ENCODE measurements at places on chromosomes 6 and 20.

DNA sequence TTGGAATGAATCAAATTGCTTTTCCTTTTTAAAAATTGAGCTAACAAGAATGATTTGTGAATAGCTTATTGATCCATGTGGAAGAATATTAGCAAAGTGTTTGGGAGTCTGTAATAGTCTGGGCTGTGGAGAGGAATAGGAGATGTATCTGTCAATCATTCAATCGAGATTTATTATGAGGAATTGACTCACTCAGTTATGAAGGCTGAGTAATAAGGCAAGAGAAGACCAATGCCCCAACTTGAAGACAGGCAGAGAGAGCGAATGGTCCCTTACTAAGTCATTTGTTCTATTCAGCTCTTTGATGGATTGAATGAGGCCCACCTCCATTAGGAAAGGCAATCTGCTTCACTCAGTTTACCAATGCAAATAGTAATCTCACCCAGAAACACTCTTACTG is 403.0 kb downstream of the CD83 start:
- DNase-seq: no peak

DNA sequence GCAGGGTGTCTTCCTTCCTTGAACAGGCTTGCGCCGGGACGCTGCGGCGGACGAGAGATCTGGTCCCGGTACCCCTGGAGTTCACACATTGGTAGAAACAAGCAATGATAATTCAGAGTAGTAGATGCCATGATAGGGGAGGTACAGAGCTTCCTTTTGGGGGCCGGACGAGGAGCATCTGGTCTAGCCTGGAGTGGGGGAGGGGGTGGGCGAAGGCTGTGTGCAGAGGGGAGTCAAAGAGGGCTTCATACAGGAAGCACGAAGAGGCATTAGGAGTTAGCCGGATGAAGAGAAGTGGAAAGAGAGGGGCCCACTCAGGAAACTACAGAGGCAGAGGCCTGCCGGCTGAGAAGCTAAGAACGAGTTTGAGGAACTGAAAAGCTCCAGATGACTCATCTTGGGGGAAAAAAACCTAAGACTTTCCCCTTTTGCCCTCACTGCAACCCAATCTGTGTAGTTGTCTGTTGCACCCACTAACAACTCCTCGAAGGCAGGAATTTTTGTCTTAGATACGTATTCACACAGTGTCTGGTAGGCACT is 611 bp downstream of the CNPY3 start:
- peak; percentile 72 for DNase-seq

- no peak for DNase-seq
Observed at GRCh38 chr20:1935696-1936366, 40.6 kb downstream of the SIRPA start.

GRCh38 chr20:17594443-17594842 is 24.6 kb downstream of the DSTN start:
- DNase-seq: no peak

GRCh38 chr20:44603327-44603726 is 20.9 kb downstream of the PKIG start:
- no peak for DNase-seq

- DNase-seq: peak; percentile 55
Observed at GRCh38 chr20:57630061-57630460, 9.8 kb upstream of the ZBP1 start.

DNA sequence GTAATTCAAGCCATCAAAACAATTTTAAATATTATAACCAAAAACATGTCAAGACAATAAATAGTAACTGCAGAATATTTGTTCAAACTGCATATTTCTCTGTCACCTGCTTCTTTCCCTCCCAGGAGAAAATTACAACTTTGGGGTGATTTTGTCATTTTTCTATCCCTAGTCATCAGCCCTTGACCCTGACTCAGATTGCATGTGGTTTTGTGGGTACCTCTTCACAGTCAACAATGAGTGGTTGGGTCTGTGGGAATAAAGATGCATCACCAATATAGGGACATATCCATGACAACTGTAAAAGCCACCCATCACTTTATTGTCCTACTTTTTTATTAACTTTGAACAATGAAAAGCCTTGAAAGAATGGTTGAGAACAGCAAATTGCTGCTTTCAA is 7.3 kb downstream of the COL10A1 start:
- no peak for DNase-seq

GRCh38 chr20:45293041-45294002 is 13.3 kb upstream of the RBPJL start:
- peak; percentile 71 for DNase-seq

DNA sequence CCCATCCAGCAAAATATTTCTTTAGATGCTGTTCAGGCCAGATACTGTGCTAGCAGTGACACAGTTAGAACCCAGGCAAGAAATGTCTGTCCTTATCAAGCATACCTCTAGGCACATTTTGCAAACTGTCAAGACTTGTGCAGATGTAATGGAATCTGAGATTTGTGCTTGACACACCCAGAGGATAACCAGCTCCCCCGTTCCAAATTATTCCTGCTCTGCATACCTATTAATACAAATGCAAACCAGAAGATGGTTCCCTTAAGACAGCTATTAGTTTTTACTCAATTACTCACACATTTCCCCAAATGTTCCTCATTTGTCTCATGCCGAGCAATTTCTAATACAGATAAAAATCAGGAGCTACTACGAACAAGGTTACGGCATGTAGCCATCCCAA is 40.4 kb downstream of the ATXN1 start:
- DNase-seq: no peak

GRCh38 chr20:25470045-25470444 is 62.6 kb downstream of the GINS1 start:
- DNase-seq: no peak

- DNase-seq: peak; percentile 64
Observed at GRCh38 chr20:38152621-38153221, 12.3 kb downstream of the TGM2 start.

GRCh38 chr20:56414842-56415765 is 3.0 kb downstream of the CASS4 start:
- DNase-seq: peak; percentile 58

GRCh38 chr6:75623491-75623890 is 21.8 kb downstream of the SENP6 start:
- DNase-seq: no peak

GRCh38 chr6:131101911-131102680 is 33.2 kb upstream of the AKAP7 start:
- no peak for DNase-seq

DNA sequence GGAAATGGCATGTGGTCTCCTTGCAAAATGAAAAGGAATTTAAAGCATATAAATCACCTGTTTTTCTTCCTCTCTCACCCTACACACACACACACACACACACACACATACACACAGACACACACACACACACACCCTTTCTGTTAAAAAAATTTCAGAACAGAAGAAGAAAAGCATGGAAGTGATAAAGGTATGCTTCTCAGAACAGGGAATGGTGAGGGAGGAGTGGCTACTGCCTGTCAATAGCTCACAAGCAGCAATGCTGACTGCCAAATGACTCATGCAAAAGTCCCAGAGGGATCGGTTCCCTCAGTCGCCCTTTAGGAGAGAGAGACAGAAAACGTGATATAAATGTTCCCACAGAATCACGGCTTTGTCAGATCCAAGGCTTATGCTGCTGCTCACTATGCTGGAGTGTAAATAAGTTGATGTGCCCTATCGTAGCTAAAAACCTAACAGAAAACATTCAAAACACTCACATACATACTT is 102.6 kb downstream of the IBTK start:
- DNase-seq: no peak

GRCh38 chr6:16921399-16922110 is 160.3 kb upstream of the ATXN1 start:
- DNase-seq: no peak

- no peak for DNase-seq
Observed at GRCh38 chr6:158819977-158820622, 932 bp upstream of the EZR start.

- no peak for DNase-seq
Observed at GRCh38 chr6:135006386-135006914, 48.2 kb downstream of the HBS1L start.

DNA sequence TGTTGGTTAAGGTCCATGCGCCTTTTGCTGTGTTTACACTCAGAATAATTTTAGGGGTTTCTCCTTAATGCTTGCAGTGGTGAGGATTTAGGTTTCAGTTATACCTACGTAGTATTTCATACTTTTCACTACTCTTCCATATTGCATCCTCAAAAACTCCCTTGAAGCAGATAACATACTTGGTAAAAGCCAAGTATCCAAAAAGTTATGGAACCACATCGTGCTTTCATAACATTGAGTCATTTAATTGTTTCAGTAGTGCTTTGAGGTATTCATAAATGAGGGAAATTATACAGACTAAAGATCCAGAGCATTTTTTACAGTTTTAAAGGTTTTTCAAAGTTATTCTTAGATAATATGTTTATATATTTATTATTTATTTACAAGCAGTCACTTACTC is 4.0 kb upstream of the ATXN1 start:
- no peak for DNase-seq

- no peak for DNase-seq
Observed at GRCh38 chr6:133070410-133071043, 170.6 kb upstream of the EYA4 start.

DNA sequence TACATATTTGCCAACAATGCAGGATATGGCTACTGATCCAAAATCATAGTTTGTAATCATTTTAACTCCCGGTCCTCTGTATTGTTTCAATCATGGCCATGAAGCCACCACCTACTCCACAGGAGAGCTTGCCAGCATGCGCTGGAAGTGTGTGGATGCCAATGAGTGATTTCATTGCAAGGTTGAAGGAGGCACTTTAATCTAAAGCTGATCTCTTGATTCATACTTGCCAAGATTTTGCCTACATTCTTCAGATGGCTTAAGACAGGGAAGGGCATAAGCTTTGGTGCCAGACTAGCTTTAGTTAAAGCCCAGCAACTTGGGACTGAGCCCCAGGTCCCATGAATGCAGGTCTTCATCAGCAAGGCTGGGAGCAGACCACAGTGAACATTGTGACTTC is 58.8 kb downstream of the TPD52L1 start:
- DNase-seq: no peak
